ENCODE measurements at places on chromosomes 4 and X.

DNA sequence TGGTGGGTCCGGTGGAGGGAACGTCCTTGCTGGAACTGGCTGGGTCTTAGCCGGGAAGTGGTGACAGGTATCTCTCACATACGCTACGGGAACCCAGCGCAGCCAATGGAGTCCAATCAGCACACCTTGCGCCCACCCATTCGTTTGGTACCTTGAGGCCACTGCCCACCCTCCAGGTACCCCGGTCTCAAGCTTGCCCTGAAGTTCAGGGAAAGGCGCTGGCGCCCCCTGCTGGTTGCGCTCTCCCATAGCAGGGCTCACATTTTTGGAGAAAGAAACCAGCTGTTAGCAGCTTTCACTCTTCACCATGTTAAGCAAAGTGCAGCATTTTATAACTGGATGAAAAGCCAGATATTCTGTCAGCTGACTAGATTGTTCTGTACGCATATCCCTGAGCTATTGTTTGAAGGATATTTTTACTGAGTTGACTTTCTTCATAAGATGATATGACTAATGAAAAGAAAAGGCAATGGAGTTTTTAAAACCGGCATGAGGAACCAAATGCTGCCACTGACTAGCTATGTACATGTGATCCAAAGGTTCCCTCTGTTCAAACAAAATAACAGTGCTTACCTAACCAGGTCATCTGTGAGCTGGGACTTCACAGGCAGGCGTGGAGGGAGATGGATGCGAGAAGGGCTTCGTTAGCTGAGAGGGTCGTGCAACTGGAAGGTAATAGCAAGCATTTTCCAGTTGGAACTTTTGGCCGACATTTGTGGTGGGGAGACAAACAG, 43.7 kb downstream of the OTOP1 start:
- no peak for ATAC-seq

GRCh38 chrX:153875391-153876111, 10.4 kb downstream of the L1CAM start:
- ATAC-seq: peak; percentile 72

GRCh38 chr4:1283711-1284110, 6.0 kb upstream of the MAEA start:
- ATAC-seq: no peak

DNA sequence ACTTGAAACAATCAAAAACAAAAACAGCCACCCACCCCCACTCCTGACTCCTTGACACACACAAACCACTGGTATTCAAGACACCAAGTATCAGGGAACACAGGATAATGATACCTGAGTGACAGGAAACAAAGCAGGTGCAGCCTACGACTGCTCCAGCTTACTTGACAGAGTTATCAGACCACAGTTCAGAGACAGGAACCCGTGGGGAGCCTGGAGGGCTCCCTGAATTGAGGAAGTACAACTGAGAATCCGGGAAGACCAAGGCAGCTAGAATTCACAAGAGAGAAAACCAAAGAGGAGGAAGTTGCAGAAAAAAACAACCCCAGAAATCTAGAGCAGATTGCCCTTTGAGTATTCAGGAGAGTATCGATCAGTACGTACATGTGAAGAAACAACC, 20.5 kb downstream of the COMMD8 start:
- ATAC-seq: no peak

GRCh38 chr4:112648263-112649054, 11.5 kb downstream of the LARP7 start:
- ATAC-seq: no peak

GRCh38 chr4:127214931-127215330, 417.8 kb upstream of the INTU start:
- ATAC-seq: no peak

DNA sequence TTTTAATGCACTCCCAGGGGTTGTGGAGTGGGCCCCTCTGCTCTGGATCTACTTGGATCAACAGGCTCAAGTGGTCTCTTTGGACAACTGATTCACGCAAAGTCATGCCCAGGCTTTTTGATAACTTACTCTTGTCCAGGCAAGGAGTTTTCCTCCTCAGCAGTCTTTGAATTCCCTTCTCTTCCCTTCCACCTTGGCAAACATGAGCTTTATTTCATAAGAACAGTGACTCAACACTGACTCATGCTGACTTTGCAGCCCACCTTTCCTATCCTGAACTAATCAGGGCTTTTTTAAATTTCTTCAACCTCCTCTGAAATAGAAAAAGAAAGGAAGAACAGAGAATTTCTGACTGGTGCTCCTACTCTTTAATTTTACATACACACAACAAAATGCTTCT, 132.1 kb upstream of the LDB2 start:
- ATAC-seq: peak; percentile 78

All from SK-N-SH treated with all-trans-retinoic acid at 6 μM for 48 hours (cell line).